Muscle of leg (tissue), 16 donors: ENCODE measurements at places on chromosomes 5 and 9. TPM values are rescaled to one million over a fixed set of nuclear protein-coding genes. Genes with fewer than 3 reads are reported as not detected.

The C5orf63 gene
- polyA plus RNA-seq: 6.8 TPM

GRCh38 chr5:171855798-171856763 lies 70.5 kb downstream of the SMIM23 start:
- no peak for DNase-seq

GRCh38 chr5:19175776-19176570 lies 812.0 kb downstream of the CDH18 start:
- DNase-seq: no peak

GRCh38 chr9:3367185-3367584 lies 158.6 kb downstream of the RFX3 start:
- DNase-seq: no peak
